WTC11 (cell line): ENCODE measurements at places on chromosomes 3 and 15.
A peak's percentile ranks its signal among the peaks of the same experiment; 100 is the strongest.

GRCh38 chr3:71704915-71705314, 20.3 kb downstream of the EIF4E3 start:
- DNase-seq: no peak

- no peak for DNase-seq
These were observed 84.9 kb upstream of the ACP3 start for GRCh38 chr3:132232231-132232792.

GRCh38 chr3:77279276-77279675, 239.4 kb downstream of the ROBO2 start:
- DNase-seq: no peak

DNA sequence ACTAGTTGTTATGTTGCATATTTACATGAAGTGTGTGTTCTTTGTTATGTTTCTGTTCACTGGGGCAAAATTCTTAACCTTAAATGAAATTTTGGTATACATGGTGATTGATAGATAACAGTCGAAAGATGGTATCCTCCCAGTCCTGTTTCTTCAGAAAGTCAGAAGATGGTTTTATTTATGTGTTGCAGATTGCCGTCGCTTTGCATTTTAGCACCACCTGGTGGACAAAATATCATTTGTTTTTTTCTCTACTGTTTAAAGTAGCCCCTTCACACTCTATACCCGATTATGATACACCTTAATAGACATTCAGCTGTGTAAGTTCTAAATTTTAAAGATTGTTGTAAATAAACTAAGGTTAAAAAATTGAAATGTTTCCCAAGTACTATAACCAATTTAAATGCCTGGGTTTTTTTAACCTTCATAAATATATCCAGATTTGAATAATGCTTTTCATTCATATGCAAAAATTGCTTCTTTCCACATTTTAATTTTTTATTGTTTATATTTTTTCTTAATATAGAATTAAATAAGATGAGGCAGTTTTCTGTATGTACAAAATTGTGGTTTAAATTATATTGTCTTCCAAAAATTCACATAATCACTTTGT, 152.2 kb downstream of the ALCAM start:
- DNase-seq: peak; percentile 9

GRCh38 chr3:157130467-157131251, 29.3 kb downstream of the CCNL1 start:
- peak; percentile 75 for DNase-seq

DNA sequence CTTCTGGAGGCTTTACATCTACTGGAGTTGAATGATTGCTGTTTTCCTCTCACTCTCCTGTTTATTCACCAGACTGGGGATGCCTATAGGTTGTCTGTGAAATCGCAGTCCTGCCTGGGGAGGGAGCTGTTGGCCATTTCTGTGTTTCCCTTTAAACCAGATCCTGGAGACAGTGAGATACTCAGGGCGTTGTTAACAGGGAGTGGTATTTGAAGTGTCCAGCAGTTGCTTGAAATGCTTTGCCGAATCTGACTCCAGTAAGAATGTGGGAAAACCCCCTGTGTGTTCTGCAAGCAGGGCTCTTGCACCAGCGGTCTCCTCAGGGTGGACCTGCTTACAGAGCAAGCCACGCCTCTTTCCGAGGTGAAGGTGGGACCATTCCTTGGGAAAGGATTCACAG, 4.3 kb upstream of the LRRK1 start:
- no peak for DNase-seq

DNA sequence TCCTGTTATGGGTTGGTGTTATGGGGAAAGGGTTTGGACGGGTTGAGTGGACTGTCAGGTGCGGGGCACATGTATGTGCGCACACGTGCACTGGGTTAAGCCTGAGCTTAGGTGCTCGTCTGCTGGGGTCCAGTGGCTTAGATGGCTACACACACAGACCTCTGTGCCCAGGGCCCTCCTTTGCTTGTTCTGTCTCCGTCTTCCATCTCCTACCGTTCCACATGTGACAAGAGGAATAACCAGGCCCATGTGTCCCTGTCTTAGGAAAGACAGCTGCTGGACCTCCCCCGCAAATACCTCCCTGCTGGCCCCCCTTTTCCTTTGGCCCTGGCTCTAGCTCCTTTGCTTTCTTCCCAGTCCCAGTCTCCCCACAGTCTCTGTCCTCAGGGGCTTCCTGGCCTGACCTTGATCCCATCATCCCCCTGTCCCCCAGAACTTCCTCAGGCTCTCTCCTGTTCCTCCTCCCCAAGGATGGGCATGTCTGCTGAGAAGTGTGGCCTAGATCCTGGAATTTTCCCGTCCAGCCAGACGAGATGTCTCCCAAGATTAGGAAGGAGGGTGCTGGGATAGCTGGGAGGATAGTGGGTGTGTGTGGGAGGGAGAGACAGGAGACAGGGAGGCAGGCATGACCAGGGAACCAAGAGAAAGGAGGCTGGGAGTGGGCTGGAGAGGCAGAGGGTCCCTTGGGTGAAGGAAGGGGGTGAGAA, 797 bp upstream of the THPO start:
- no peak for DNase-seq

DNA sequence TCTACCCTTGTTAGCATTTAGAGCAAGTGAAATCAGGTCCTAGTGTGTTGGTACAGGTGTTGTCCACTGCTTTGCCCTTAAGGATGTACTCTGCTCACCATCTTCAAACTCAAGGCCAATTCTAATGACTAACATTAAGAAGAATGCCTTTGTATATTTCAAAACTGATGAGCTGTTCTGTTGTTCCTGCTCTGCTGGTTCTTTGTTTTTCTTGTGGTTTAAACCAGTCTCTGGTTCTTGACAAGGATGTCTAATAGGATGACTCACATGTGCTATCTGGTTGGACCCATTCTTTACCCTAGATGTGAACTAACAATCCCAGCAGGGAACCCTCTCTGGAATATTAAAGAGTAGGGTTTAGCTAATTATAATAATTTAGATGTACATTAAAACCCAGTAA, 17.3 kb downstream of the ABHD5 start:
- DNase-seq: no peak

DNA sequence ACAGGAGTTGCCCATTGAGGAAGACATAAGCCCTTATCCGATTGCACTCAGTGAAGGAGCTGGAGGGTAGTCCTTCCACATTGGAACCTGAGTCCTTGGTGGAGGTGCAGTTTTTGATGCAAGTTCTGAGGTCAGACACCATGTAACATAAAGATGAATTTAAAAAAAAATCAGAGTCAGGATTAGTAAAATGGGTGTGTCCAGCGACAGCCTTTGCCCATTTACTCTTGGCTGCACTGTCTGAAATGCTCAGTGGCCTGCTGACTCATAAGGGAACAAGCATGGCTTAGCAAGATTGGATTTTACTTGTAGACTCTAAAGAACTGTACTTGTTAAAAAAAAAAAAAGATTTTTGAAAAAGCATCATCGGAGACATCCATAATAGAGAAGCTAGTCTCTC, 241.1 kb upstream of the TOPAZ1 start:
- DNase-seq: no peak

- DNase-seq: no peak
These were observed 8.5 kb downstream of the BHLHE40 start for GRCh38 chr3:4987538-4988296.

DNA sequence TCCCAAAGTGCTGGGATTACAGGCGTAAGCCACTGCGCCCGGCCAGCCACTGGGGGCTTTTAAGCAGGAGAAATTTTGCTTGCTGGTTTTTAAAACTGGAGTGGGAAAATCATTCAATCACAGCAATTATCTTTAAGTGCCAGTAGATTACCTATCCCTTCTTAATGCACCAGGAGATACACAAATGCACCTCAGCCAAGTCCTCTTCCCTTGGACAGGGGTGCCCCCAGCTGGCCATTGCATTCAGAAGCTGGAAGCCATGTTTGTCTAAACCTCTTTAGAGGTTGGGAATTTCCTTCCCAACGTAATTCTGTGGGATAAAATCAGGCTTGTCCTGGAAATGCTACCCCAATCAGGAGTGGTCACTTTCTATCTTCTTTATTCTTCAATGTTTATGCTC, 26.6 kb downstream of the MIX23 start:
- peak; percentile 58 for DNase-seq

- DNase-seq: peak; percentile 50
These were observed 708 bp upstream of the GCHFR start for GRCh38 chr15:40762919-40763800.

GRCh38 chr15:92035961-92036360, 182.5 kb downstream of the SLCO3A1 start:
- no peak for DNase-seq

- no peak for DNase-seq
These were observed 44.3 kb downstream of the ATP2B2 start for GRCh38 chr3:10460951-10461545.

DNA sequence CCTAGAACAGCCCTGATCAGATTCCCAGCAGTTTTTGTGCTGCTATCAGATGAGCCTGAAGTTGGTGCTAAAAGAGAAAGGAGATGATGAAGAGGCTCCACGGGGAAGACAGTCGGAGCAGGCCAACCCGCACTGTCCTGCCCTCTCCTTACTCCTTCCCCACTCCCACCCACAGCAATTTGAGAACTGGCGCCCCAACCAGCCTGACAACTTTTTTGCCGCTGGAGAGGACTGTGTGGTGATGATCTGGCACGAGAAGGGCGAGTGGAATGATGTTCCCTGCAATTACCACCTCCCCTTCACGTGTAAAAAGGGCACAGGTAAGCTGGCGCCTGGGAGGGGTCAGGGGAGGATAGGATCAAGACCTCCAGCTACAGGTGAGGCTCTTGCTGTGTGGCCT, 22.6 kb downstream of the HAPLN3 start:
- DNase-seq: no peak

DNA sequence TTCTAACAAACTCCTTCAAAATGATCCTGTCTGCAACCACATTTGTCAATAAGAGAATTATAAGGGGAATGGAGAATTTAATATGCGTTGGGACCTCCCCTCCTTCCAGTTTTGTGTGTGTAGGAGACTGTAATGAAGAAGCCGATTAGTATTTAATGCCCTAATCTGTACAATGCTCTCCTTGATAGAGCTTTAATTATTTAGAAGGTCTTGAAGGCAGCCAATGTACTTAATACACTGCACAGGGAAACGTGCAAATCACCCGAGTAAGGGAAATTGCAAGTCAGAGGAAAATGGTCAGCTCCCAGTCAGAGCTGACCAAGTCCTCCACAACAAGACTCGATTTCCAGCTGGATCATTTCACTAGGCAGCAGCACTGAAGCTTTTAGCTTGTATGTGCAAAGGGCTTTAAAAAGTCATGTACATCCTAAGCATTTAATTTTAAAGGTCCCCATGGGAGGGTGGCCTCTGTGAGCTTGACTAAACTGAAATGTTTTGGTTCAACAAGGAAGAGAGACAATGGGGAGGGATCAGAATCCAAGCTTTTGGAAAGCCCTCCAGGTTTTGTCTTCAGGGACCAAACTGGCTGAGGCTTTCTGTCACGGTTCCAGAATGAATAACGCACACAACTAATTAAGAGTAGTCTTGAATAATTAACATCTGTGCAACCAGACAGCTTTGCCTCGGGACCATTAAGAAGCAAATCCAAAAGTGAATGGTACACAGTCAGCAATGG, 159.8 kb upstream of the MITF start:
- no peak for DNase-seq

- DNase-seq: no peak
These were observed 37.2 kb downstream of the BHLHE40 start for GRCh38 chr3:5016211-5017161.

GRCh38 chr3:130976706-130977105, 49.9 kb downstream of the ASTE1 start:
- DNase-seq: no peak

- peak; percentile 20 for DNase-seq
These were observed 16.7 kb upstream of the EIF1B start for GRCh38 chr3:40292637-40293349.

DNA sequence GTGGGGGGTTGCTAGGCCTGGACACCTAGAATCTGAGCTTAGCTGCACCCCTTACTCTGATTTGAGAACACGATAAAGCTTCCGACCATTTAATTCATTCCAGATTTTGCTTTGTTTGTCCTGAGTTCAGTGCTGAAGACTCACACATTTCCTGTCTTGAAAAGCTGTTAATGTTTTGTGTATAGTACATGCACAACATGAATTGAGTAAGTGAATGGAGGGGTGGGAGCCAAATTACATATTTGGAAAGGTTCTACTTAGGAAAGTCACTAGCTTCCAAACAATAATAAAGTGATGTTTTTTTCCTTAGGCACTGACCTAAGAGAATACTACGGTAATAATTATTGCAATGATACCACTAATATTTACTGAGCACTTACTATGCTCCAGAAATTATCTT, 955.2 kb upstream of the NR2F2 start:
- no peak for DNase-seq

DNA sequence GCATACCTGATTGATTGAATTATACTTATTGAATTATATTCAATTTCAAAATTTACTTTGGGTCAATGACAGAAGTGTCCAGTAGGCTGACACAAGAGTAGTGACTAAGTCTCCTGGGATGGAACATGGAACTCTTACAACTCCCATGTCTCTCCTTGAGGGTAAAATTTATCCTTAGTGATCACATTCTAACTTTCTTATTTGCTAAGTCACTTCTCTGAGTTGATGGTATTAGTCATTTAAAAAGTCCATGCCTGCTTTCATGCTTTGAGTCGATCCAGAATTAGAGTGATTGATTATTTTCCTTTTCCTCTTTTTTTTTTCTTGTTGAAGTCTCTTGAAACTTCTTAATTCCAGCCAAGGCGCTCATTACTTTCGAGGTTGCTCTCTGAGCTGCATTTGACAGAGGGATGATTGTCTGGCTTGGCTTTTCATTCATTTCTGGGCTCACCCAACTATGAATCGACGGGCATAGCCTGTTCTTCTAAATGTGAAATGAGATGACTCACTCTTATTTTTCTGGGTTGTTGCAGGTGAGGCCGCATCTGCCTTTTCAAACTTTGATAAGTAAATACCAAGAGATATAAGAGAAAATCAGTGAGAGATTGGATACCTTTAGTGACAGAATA, 34.9 kb downstream of the LRRC3B start:
- DNase-seq: no peak

- DNase-seq: no peak
These were observed 4.7 kb downstream of the ABHD5 start for GRCh38 chr3:43695443-43695842.

GRCh38 chr3:43418601-43419272, 132.4 kb downstream of the SNRK start:
- DNase-seq: no peak

GRCh38 chr3:126487151-126487771, 11.6 kb upstream of the ZXDC start:
- DNase-seq: peak; percentile 62

DNA sequence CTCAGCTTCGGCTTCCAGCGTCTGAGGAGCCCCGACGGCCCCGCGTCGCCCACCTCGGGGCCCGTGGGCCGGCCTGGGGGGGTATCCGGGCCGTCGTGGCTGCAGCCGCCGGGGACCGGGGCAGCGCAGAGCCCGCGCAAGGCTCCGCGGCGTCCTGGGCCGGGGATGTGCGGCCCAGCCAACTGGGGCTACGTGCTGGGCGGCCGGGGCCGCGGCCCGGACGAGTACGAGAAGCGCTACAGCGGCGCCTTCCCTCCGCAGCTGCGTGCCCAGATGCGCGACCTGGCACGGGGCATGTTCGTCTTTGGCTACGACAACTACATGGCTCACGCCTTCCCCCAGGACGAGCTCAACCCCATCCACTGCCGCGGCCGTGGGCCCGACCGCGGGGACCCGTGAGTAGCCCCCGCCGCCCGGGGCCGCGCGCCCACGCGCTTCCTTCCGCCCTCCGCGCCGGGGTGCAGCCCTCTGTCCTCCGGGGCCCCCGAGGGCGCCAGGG, 462 bp downstream of the EDEM1 start:
- peak; percentile 38 for DNase-seq
